RKO (cell line): ENCODE measurements at places on chromosomes 6 and 20.

- peak; percentile 23 for DNase-seq
Observed at GRCh38 chr6:45569210-45569945, 191.6 kb upstream of the SUPT3H start.

- DNase-seq: no peak
Observed at GRCh38 chr6:157263881-157264397, 59.4 kb downstream of the TMEM242 start.

DNA sequence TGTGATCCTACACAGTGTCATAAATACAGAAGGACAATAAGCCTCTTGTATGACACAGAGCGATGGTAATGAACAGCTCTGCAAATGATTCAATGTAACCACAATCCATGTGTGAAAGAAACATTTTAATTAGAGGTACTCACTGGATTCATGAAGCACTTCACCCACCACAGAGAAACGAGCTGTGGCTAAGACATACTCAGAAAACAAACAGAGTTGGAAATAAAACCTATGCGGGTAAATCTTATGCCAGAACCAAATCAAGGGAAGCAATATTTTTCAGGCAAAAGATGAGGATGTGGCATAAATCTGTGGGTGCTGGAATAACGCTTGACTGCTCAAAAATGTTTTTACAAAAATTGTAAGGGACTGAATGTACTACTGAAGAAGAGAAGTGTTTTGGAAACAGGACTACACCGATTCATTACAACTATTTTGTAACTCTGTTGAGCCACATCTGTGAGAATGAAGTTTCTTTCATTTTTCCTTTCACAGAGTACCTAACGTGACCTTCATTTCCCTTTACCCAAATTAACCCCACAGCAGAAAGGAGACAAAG, 112.1 kb downstream of the WDR27 start:
- no peak for DNase-seq

DNA sequence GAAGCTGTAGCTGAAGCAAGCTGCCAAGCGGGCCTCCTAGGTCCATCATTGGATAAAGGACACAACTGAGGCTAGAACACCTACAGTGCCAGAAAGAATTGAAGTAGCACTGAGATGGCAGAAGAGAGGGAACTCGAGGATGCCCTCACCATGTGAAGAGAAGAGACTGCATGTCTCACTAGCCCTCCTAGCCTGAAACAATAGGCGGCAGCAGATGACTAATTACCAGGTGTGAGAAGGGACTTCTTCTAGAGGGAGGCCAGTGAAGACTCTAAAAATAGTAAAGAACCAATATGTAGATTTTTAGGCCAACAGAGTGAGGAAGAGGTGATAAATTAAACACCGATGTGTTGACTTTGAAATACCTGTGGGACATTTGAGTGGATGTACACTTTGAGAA, 50.3 kb downstream of the LGSN start:
- DNase-seq: no peak

DNA sequence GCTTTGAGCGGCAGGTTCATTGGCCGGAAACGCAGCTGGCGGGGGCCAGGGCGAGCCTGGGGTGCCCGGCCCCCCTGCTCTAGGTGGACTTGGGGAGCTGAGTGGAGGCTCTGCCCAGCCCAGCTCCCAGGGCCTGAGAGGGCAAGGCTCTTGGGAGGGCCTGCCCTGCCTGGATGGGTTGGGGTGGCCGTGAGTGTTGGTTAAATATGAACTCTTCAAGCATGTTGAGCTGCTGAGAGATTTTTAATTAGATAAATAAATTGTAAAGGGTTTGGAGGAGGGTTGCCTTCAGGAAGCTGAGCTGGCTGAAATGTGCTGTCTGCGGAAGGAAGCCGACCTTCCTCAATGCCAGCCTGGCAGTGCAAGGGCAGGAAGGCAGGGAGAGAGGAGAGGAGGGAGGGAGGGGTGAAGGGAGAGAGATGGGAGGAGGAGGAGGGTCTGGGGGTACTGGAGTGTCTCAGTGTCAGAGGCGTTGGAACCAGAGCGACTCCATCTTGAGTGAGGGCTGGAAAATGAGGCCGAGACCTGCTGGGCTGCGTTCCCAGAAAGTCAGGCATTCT, 39.4 kb upstream of the PMEPA1 start:
- no peak for DNase-seq

GRCh38 chr20:49712118-49712517, 1.6 kb downstream of the B4GALT5 start:
- DNase-seq: peak; percentile 45

- DNase-seq: no peak
Observed at GRCh38 chr6:136527831-136528230, 22.4 kb downstream of the MAP7 start.

DNA sequence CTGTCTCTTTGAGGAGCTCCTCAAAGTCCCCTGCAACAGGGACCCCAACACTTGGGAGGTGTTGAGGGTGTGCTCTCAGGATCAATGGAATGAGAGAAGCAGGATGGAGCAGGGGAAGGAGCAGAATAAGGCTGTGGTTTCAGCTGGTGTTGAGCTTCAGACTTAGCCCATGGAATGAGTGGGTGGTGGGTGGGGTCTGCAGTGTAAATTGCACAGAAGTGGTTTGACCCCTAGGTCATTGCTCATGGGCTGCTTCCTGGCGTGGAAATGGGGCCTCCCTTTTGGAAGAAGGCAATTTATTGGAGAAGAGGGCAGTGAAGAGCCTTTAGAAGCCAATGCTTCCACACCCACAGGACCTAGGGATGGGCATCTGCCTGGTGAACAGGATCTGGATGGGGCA, 37.0 kb upstream of the KCNG1 start:
- DNase-seq: no peak

DNA sequence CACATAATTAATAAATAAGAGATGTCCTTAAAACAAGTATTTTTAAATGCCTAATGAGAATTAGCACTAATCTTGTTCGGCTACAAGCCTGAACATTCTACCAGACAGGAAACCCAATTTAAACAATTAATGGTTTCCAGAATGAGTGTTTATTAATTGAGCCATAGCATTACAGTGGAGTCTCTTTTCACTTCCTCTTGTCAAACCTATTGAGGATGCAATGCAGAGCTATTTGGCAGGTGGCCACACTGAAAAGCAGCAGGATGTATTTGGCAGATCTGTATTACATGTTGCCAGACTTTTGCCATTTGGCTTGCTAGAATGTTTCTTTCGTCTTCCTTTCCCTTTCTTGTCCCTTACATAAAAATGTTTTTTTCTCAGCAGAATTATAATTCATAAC, 475.2 kb upstream of the MARCKS start:
- no peak for DNase-seq

GRCh38 chr6:17679726-17680125, 27.0 kb downstream of the NUP153 start:
- no peak for DNase-seq

GRCh38 chr6:43336382-43336781, 27.8 kb upstream of the CRIP3 start:
- no peak for DNase-seq

DNA sequence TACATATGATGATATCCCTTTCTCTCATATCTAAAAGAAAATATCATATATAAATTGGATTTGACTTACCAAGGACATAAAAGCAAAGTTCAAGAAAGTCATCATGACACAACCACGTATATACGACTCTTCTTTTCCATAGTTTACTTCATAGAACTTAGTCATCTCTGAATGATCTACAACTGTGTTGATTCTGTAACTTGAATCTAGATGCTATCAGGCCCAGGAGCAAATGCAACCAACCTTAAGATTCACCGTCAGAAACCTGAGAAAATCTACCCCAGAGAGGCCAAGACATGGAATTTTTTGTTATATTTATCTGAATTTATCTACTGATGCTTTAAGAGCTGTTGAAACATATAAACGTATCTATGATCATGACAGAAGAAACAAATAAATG, 165.6 kb downstream of the PDE10A start:
- no peak for DNase-seq

DNA sequence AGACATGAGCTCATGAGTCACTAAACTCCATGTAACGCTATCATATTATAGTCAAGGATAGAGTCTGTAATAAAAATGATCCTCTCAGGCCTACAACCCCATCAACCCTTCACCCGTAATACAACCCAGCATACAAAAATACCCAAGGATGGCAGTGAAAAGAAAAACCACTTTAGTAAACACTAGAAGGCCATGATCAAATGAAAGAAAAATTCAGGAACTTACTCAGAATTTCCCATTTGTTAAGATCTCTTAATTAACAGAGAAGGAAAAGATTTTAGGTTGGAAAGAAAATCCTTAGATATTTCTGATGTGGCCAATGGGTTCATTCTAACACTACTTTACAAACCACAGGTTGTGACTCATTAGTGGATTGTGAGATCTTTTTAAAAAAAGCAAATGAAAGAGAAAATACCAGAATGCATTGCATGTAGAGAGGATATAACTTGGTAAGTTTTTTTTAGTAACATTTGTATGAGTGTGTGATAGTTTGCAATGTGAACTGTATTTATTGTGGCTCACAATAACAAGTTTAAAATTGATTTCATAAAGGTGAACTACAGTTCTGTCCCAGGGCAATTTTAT, 8.0 kb upstream of the UBE2J1 start:
- no peak for DNase-seq
